Activated CD8-positive, alpha-beta memory T cell treated with anti-CD3 and anti-CD28 coated beads for 4 hours (primary cell): ENCODE measurements at places on chromosomes 11 and 22.
A peak's percentile ranks its signal among the peaks of the same experiment; 100 is the strongest.

DNA sequence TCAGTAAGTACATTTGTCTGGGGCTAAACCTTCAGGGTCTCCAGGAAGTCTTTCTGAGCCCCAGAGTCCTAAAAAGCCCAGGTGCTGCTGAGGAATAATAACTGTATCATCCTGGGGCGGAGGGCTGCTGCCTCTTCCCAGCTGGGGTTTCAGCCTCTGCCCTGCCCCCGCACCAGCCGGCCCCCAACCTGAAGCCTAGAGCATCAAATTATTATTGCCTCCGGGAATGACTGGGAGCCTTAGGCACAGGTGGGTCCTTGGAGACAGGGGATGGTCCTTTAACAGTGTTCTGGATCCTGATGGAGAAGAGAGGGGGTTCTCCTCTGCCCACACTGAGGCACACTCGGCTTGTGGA is 64.4 kb downstream of the BCR start:
- DNase-seq, result no peak

GRCh38 chr11:101583251-101584128 is at the start of gene TRPC6:
Gene TRPC6, minus strand, starts transcription at chr11:101584007. Its CDS starts 504 bp downstream, at chr11:101583503.
- DNase-seq, result no peak

GRCh38 chr11:46235777-46236688 is 41.4 kb upstream of the CREB3L1 start:
- DNase-seq, result no peak

GRCh38 chr11:28133146-28133545 is 25.0 kb downstream of the METTL15 start:
- no peak for DNase-seq

GRCh38 chr11:92384802-92385201 is 160.2 kb downstream of the FAT3 start:
- no peak for DNase-seq

DNA sequence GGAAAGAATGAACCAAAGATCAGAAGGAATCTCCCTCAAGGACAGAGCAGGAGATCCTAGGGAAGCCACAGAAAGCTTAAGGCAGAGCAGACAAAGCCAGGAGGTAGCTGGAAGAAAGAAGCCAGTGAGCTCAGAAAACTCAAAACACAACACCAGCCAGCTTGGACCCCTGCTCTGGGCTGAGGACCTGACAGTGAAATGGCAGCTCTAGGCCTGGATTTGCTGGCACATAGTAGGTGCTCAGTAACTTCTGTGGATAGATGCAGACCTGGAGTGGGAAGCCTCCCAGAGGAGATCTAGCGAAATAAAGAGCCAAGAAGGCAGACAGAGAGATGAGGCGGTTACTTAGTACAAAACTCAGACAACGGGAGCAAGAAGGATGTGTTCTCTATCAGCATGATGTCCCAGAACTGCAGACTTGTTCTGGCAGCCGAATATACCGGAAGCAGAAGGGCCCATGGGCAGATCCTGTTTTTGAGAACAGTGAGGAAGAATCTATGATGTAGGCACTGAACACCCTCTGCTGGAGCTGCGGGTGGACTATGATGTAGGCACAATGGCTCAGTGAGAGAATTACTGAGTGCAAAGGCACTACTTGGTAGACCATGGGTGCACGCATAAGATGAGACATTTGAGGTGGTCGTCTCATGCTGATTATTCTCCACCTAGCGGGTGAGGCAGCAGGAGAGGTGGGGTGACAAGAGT is 4.8 kb downstream of the ROBO4 start:
- DNase-seq, result no peak

- DNase-seq, result no peak
These were observed 67.6 kb upstream of the CTSC start for GRCh38 chr11:88404932-88405710.

- no peak for DNase-seq
These were observed 200.2 kb downstream of the PGR start for GRCh38 chr11:100929377-100929776.

DNA sequence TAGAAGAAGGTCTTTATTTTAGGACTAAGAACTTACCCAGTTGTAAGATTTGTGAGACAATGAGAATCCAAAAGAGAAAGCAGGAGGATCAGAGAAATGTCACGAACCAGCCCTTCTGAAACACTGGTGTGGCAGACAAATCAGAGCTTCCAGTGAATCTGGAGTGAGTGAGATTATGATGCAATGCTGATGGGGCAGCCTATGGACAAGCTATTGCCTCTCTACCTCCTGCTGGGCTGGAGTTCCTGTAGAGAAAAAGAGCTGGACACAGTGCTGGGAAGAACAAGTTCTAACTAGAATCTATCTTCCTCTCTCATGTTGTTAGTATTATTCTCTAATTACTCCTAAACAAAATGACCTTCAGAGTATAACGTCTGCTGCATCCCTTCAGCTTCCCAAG is 12.0 kb upstream of the ANO3 start:
- no peak for DNase-seq

DNA sequence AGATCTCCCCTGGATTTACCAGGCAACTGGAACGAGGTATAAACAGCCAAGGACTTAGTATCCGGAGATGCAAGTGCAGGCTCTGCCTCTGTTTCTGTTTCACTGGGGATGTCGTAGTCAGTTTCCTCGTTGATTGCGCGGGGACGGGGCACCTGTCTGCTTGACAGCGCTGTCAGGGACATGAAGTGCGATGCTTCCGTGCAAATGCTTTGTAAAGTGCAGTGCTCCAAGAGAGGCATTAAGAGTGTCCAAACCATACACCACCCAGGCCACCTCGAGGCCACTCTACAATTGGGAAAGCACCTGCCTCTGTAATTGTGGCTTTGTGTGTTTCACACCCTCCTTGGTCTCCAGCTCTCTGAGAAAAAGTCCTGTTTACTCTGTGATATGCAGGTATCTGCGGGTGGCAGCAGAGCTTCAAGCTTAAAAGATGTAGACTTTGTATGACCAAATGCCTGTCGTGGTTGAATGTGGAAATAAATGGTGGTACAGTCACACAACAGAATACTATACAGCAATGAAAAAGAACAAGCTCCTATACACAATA is 18.6 kb upstream of the CD5 start:
- no peak for DNase-seq

DNA sequence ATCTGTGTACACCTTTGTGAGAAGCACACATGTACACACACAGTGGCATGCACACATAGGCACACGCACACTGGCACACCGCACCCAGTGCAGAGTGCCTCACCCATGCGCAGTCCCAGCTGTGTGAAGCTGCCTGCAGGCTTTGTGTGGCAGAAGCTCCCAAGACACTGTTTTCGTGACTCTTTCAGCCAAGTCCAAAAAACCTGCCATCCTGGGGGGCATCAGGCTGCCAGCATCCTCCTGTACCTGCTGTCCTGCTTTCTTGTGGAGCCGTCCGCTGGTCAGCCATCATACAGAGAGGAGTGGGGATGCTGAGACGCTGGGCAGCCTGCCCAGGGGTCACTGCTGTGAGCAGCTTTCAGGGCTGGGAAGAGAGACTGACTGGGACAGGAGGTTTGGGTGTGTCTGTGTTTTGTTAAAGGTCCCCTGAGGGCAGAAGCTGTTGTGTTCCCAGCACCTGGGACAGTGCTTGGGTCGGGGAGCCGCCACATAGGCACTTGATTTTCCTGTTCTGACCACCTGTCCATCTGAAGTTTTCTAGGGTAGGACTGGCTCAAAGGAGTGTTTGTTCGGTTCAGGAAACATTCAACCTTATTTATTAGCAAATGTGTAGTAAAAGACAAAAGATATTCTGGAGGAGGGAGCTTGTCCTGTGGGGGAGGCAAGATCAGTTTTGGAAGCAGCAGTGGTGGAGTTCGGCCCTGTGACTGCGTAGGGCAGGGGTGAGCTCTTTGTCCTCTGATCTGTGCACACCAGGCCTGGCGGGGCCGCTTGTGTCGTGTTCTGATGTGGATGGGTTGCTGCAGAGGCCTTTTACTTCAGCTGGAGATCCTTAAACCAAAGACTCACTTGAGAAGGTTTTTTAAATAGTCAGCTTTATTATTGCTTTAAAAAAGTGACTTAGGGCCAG is 29.7 kb downstream of the AP2A2 start:
- DNase-seq, result no peak

- DNase-seq, result peak; percentile 9
These were observed 41.1 kb downstream of the GRAMD4 start for GRCh38 chr22:46661221-46661851.
